Large intestine (tissue), 12 donors: ENCODE measurements at places on chromosomes 3 and 15. TPM values are rescaled to one million over a fixed set of nuclear protein-coding genes. Genes with fewer than 3 reads are reported as not detected.

DNA sequence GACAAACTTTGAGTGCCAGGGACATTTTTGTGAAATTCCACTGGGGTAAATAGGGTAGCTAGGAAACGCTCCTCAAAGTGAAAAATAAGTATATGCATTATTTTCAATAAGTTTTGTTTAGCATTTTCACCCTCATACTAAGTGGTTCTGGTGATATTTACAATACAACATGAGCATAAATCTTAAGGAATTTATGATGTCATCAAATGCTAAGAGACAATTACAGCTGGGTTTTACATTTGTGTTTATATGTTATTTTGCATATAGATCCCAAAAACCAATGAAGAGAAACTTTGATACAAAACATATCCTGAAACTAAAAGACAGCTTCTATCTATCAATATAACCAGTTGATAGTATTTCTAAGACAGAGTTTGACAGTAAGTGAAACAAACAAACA, 323.1 kb downstream of the ZBTB20 start:
- DNase-seq = no peak

GRCh38 chr3:23856286-23856685, 50.5 kb downstream of the UBE2E1 start:
- no peak for DNase-seq

DNA sequence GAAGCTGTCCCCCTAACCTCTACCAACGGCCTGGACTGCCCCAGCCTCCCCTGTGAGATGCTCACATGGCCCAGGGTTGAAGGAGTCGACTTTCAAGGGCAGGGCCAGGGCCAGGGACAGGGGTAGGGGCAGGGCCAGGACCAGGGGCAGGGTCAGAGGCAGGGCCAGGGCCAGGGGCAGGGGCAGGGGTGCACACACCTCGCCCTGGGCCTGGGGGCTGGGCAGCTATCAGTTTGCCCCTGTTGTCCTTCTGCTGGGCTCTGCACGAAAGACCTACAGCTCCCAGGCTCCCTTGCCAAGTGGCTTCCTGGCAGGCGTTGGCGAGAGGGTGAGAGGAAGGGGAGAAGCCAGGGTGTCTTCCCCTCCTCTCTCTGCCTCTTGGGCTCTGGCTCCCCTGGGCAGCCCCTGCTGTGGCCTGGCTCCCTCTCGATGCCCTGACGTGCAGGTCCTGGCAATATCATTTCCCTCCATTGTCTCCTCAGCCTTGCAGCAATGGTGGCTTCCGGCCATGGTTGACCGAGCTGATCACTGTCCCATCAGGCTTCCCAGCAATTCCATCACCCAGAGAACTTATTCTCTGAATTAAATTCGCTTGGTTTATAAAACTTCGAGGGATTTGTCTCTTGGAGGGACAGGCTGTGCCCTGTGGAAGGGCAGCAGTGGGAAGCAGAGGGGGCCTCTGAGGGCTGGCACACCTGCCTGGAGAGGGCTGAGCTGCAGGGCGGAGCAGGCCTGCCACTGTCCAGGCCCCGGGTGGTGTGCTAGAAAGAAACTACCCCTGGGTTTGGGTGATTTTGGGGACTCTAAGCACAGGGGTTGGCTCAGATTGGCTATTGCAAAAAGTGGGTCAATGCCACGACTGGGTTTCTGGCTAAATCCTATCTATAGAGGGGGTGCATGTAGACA, 13.9 kb downstream of the PRR23E start:
- DNase-seq = no peak

The SLC28A1 gene
- polyA plus RNA-seq = 33.1 TPM

DNA sequence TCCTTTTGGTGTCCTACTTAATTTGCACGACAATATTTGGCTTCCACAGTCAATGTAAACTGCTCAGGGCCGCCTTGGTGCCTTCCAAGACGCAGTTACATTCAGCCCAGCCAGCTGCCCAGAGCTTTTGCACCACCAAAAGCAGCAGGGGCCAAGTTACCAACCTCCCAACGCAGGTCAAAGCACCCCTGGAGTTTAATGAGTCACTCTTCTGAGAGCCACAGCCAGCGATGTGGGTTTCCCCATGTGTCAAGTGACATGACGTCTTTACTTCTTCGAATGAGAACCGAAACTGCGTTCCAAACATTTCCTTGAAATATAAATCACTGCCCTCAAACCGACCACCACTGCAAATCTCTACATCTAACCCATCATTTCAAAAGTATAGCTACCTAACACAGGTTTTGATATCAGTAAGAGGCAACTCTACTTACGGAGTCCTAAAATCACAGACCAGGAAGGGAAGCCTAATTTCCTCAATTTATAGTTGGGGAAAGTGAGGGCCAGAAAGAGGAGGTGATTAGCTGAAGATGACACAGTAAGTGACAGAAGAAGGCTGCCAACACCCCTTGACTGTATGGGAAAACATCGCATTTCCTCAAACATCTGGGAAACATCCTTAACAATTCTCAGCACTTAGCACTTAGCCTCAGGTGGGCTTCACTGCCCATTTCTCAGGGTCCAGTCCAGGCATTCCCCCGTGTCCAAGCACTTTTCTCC, 24.5 kb downstream of the MB21D2 start:
- peak; percentile 55 for DNase-seq

DNA sequence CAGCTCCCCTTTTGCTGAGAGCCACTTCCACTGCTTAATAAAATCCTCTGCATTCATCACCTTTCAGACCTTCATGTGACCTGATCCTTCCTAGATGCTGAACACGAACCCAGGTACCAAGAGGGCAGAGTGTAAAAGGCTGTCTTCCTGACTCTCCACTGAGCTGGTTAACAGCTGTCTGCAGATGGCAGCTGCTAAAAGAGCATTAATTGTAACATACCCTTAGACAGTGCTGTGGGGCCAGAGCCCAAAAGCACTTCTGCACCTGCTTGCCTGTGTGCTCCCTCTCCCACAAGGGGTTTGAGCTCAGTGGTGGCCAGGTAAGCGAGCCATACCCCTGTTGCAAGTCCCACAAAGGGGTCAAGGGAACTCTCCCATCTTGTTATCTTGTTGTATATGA, 187.3 kb downstream of the UBE2E2 start:
- DNase-seq = no peak

The SMAD6 gene
- polyA plus RNA-seq = 25.4 TPM

GRCh38 chr15:65805019-65805745, 13.1 kb upstream of the DENND4A start:
- DNase-seq = no peak

DNA sequence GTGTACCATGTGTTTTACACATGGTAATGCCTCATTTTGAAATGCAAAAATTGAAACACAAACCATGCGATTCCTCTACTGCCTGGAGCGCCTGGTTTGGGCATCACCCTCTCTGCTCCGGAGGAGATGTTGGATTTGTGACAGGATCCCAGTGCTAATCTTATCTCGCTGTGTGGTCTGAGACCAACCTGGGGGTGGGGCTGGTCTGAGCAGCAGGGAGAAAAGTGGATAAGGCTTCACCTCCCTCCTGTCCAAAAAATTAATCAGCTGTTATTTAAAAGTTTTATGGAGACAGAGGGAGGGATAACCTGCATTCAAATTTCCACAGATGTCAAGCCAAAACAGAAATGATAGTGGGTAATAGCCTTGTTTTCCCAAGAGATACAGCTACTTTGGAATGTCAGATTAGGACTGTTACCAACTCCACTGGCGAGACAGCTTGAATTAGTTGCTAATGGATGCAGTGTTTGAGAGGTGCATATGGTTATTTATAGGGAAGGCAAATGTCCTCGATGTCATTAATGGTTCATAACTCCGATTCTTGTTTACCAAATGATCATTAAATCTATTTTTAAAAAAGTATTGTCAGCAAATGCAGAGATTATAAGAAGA, 54.0 kb upstream of the SKOR1 start:
- DNase-seq = no peak

GRCh38 chr3:184110316-184110725, 13.5 kb downstream of the HTR3E start:
- DNase-seq = no peak

The GPR171 gene
- 2.5 TPM for polyA plus RNA-seq

DNA sequence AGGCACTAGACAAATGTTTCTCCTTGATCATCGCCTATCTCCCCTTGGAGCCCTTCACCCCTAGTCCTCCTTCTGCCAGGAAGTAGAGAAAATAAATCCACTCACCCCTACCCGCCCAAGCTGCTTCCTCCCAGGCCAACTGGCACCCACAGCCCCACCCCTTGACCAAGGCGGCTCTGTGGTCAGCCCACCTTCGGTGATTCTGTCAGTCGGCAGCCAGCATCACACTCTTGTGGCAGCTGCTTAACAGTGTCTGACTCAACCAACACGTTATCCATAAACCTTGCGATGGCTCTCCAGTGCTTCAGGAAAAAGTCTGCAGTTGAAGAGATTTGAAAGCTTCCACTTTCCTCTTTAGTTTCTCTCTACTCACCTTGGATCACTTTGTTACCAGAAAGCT, 7.6 kb downstream of the SHF start:
- DNase-seq = no peak

DNA sequence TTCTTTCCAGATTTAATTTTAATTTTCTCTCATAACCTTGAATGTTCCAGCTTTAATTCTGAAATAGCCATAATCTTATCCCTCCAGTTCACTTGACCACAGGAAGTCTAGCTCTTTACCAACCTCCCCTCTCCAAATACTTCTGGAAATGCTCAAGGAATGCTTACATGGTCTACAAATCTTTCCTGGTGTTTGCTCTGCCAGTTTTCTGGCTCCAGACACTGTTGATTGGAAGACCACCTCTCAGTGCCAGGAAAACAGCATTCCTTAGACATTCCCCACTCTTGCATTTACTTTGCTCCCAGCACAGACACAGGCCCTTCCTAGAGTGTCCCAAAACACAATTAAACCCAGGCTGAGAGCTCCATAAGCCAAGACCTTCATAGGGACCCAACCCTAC, 98.6 kb downstream of the MESD start:
- DNase-seq = no peak

- no peak for DNase-seq
These were observed 42.0 kb upstream of the SEC61A1 start for GRCh38 chr3:128009952-128010846.

The SCAANT1 gene
- polyA plus RNA-seq = 1.8 TPM

- no peak for DNase-seq
These were observed 264.3 kb downstream of the LRTM1 start for GRCh38 chr3:54663501-54664011.

DNA sequence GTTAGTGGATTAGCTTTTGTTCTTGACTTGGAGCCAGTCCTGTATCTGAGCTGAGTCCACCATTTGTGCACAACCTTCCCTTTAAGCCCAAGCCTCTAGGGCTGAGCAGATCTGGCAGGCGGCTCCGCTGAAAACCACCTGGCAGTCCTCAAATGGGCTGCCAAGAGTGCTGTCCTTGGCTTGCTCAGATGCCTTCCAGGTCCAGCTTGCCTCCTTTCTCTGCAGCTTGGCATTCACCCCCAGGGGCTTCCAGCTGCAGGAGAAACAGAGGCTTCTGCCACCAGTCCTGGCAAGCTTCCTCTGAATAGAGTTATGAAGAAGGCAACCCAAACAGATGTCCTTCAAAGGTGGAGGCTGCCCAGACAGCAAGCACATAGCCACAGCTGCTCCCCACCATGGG, 96.7 kb downstream of the LRTM1 start:
- DNase-seq = no peak

The ZNF660 gene
- 5.7 TPM for polyA plus RNA-seq

DNA sequence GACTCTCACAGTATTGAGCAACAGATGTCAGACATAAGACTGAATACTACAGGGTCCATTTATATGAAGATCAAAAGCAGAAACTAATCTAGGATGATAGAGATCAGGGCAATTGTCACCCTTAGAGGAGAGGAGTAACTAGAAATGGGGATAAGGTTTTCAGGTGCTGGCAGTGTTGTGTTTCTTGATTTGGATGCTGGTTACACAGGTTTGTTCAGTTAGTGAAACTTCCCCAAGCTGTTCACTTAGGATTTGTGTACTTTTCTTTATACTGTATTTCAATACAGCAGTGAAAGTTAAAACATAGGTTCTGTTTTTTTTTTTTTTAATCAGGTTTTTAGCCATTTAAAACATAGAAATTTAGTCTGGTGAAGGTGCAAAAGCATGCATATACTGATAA, 39.1 kb upstream of the CMTM7 start:
- DNase-seq = no peak

DNA sequence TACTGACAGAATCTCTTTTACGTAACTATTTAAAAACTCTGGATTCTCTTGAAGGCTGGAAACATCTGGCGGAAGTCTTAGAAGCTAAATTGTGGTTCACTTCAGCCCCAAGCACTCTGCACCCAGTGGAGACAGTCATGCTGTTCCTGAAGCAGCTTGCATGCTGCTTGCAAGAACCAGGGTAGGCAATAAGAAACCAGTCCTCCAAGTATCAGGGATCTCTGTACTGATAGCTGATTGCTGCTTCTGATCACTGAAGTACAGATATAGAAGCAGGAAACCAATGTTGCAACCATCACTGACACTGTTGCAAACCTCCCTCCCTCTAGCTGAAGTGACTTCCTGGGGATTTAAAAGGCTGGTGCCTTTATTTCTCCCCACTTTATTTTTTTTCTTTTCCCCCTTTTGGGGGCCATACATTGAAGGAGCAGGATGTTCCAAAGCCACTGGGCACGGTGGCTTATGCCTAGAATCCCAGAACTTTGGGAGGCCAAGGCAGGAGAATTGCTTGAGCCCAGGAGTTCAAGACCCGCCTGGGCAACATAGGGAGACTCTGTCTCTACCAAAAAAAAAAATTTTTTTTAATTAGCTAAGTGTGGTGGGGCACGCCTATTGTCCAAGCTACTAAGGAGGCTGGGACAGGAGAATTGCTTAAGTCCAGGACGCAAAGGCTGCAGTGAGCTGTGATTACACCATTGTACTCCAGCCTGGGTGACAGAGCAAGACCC, 15.3 kb downstream of the SPCS1 start:
- DNase-seq = no peak

The TMEM212 gene
- polyA plus RNA-seq = not detected

GRCh38 chr3:41267975-41268640, 68.8 kb downstream of the CTNNB1 start:
- DNase-seq = peak; percentile 33

GRCh38 chr3:88640581-88640980, 466.8 kb upstream of the EPHA3 start:
- DNase-seq = no peak

The IDH3A gene
- 113 TPM for polyA plus RNA-seq

- no peak for DNase-seq
These were observed 596 bp downstream of the BTD start for GRCh38 chr3:15602146-15602536.

DNA sequence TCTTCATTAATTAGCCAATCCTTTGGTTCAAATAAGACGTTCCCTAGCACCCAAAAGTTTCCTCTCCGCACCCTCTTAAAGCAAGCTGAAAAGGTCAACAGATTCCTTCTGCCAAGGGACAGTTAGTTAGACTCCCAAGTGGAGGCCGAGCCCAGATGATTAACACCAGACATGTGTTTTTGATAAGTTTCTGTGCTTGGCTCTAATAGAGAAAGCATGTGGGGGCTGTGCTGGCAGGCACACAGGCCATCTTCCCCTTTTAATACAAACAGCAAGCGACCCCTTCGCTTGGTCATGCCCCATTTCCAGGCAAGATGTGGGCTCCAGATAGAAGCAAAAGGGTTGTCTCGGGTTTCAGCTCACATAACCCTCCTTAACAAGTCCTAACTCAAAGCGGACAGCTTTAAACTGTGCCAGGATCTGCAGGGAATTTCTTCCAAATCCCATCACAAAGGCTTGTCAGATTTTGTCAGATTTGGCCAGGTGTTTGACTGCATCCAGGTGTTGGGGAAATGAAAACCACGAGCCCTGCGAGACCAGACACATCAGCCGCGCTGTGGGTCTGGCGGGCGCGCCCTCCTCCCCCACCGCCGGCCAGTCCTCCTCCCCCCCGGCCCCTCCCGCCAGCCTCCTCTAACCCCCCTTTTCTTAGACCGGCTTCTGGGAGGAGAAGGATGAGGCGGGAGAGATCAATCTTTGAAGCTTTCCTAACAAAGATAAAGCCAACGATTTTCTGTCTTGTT, 3.3 kb downstream of the HES1 start:
- DNase-seq = peak; percentile 67

The SLC28A2 gene
- polyA plus RNA-seq = 16.8 TPM
